SW480 (cell line): ENCODE measurements at places on chromosomes 7 and 10.

DNA sequence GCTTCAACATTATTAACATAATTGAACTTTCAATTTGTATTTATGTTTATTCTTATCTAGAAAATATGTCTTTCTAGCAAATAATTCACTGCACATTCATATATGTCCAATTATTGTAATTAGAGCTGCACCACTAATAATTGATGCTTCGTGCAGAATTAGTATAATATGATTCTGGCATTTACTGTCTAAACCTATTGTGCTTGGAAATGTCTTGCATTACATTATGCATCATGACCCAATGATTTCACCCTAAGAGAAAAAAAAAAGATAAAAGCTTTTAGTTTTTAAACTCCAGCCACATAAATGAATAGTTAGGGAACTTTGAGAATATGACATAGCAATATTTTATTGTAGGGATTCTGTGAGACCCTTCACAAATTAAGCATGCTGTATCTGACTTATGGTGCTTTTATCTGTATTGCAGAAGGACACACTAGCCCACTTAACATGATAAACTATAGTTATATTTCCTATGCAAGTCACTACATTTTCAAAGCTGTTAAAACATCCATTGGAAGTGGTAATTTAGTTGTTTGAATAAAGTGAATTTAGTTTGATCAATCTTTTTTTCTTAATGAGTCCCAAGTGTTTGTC is 1609.1 kb downstream of the REEP3 start:
- no peak for DNase-seq

- no peak for DNase-seq
Measured at GRCh38 chr7:4102231-4102841, 579.8 kb upstream of the FOXK1 start.

DNA sequence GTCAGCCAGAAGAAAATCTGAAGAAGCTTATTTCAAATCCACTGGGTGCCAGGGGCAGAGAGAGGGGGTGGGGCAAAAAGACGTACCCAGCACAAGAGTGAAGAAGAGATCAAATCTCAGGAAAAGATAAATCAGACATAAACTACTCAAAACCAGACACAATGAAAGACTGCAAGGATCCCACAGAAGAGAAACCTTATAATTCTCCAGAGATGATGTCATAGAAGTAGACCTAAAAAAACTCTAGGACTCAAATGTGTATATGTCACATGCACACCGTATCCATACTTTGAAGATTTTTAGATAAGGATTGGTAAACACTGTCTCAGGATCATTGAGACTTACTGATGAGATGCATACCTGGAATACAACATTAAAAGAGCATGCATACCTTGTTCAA is 98.5 kb upstream of the PIK3CG start:
- DNase-seq, result no peak

DNA sequence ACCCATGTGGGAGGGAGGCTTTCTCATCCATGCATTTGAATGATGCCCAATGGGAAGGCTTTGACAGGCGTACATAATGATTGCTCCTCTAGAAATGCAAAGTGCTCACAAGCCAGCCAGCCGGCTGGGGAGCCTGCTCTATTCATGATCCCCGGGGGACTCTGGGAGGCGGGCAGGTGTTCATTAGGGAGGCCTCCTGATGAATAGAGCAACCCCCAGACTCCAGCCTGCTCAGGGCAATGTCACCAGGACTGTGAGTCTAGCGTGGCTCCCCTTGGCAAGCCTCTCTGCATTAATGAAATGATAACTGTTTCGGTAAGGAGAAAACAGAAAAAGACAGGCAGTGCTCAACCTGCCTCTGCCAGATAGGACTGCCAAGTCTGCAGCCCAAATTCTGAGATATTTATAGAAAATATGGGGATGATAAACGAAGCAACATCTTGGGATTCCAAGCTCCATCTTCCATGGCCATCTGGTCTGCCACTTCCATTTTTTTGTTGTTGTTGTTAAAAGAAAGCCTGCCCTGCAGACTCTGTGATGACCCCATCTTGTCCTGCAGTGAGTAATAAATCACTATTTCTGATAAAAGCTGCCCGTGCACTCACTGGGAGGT is 236.4 kb downstream of the PRPF18 start:
- no peak for DNase-seq

GRCh38 chr10:84608126-84608525 is 279.7 kb downstream of the CCSER2 start:
- no peak for DNase-seq

- no peak for DNase-seq
Measured at GRCh38 chr7:16130111-16131110, 290.9 kb downstream of the CRPPA start.

DNA sequence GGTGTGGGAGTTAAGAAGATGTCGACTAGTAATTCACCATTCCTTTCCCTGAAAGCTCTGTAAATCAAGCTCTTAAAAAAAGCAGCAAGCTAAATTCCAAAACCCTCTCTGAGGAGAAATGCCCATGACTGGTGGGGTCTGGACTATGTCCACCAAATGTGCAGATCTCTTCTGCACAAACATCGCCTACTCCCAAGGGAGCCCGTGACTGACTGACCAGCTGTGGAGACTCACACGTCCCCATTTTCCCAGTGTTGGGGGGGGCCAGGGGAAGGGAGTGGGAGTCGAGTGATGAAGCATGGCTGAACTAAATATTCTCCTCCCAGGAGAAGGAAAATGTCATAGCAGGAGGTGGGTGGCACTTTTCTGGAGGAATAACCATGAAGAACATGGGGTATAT is 164.1 kb upstream of the HPS1 start:
- no peak for DNase-seq

GRCh38 chr10:8054494-8055407 is at the start of gene GATA3:
GATA3 (plus strand) TSS chr10:8054688; CDS start chr10:8055656, 968 bp downstream.
- DNase-seq, result peak; percentile 41

GRCh38 chr7:48098846-48099245 is 9.8 kb downstream of the UPP1 start:
- DNase-seq, result no peak

DNA sequence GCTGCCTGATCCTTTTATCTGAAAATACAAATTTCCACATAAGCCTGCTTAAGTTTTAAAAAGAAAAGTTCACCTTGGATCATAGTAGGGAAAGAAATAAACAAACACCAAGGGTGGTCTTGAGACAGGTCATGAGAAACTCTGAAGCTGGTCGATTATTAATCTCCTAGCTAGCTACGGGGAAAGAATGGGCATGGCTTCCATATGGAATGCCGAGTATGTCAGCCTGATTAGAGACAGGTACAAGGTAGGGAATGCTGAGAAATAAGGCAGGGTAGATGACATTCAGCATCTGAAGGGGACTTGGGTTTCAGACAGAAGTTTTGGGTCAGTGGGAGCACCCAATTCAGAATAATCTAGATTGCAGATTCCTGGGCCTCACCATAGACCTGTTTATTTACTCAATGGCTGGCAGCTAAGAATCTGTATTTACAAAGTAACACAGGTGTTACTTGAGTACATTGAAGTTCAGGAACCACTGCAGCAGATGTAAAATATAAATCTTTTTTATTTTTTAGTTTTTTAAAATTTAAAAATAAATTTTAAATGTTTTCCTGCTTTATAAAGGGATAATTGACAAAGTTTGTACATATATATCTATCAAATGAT is 49.0 kb downstream of the SCIN start:
- DNase-seq, result no peak

GRCh38 chr7:19016140-19016539 is 101.3 kb downstream of the TWIST1 start:
- DNase-seq, result no peak

- peak; percentile 77 for DNase-seq
Measured at GRCh38 chr7:56009695-56010094, 41.5 kb downstream of the PSPH start.

- no peak for DNase-seq
Measured at GRCh38 chr7:70612811-70613210, 519.1 kb upstream of the GALNT17 start.

- no peak for DNase-seq
Measured at GRCh38 chr7:17848516-17848915, 91.8 kb downstream of the SNX13 start.

GRCh38 chr10:131310551-131311401 is 745 bp downstream of the TCERG1L start:
- no peak for DNase-seq

GRCh38 chr7:88396295-88396947 is 89.7 kb upstream of the STEAP4 start:
- DNase-seq, result no peak

DNA sequence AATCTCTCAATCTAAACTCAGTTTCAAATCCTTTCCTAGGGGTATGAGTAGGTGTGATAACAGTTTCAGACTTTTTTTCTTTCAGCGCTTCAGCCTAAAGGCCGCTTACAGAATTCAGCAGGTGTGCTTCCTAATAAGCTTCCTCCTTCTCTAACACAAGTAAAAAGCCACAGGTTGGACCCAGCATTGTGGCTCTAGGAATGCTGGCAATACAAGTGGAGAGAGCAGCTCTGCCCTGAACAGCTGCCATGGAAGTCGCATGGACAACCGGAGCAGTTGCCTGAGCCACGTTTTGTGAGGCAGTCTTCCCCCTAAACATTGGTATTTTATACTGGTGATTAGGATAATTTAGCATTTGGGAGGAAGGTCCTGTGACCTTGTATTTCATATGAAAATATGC is 83.5 kb downstream of the ST7 start:
- DNase-seq, result no peak

DNA sequence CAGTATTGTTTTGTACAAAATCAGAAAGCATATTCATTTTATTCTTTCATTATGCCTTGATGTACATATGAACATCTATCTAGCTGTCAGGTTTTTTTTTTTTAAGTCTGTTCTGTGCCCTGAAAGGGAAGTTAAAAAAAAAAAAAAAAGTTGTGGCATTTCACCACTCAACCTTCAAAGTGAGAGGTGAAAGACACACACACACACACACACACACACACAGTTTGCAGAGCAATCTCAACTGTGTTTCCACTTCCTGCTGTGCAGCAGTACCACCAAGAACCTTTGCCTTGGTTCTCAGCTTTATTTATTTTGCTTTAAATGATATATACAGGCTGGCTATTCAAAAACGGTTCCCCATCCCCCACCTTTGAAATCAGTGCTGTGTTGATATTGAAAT is 955.6 kb downstream of the GATA3 start:
- peak; percentile 73 for DNase-seq

DNA sequence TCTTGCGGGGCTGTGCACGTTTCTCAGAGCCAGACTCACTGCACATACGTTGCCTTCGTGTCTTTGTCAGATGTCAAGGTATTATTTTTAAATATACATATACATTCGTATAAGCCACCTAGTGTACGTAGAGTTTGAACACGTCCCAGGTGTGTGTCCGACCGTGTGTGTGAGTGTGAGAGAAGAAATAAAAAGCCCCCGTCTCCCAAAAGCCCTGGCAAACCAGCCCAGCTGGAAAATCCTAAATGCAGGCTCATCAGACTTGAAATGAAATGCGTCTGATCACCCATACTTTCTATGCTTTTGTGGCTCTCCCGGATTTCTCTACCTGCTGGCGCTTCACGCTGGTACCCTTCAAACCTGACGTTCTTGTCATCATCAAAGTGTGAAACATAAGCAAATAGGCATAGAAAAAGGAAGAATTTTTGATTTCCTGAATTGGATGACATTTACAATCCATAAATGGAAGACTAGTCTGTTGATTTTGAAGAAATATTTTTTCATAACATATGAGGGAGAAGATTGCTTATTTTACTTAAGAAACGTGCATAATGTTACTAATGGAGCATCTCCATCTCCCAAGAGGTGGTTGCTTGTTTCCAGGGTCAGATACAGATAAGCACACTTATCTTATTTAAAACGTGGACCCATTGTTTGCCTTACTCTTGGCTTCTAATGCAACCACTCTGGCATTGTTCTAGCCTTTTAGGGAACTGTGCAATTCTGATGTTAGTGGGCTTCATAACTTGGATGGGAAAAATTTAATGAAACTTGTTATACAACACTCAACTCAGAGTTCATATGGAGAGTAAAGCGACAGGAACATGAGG is 971 bp downstream of the PRKG1 start:
- DNase-seq, result no peak

- DNase-seq, result no peak
Measured at GRCh38 chr7:118179191-118179590, 4.8 kb upstream of the LSM8 start.

DNA sequence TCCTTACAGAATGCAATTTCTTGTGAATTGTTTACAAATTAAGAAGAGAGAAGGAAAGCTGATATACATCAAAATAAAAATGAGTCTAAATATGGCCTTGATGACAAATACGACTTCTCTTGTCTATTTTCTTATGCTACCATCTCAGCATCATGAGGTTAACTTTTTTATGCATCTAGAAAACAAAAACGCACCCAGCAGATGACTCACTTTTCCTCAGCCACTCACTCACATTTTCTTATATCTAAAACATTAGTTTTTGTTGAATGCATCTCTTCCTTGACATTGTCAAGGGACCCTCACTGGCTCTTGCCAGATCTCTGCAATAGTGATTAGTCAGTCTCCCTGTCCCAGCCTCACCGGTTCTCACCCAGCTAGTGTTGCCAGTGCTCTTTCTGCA is 256.4 kb upstream of the SLC26A5 start:
- DNase-seq, result no peak

- no peak for DNase-seq
Measured at GRCh38 chr7:55965805-55966421, 1.5 kb downstream of the NIPSNAP2 start.

DNA sequence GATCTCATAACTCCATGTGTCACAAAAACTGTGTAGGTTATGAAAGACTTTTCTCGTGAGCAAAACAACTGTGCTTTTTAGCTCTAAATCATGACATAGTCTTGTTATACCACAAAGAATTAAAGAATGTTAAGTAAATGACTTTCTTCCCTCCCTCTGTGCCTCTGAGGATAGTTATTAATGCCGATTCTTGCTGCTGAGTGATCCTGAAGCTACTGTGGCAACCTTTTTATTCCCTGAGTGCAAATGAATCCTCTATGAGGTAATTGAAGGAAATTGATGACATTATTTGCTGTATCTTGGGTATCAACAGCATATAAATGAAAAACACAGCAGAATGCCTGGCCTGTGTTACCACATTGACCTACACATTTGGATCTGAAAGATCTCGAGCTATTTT is 142.2 kb upstream of the HDAC9 start:
- no peak for DNase-seq

- DNase-seq, result no peak
Measured at GRCh38 chr7:35983626-35984025, 169.4 kb upstream of the EEPD1 start.

DNA sequence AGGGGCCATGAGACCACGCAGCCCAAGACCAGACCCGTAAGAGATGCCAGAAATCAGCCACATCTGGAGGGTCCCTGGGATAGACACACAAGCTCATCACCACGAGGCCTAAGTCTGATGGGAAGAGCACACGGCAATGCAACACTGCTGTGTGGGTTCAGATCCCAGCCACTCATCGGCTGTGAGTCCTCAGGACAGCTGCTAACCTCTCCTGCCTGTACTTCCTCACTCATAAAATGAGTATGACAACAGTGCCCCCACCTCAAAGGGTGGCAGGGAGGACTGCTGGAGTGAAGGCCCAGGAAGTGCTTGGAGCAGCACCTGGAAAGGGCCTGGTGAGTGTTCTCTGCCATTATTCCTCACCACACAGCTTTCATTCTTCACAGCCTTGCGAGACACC is 60.9 kb downstream of the MAD1L1 start:
- DNase-seq, result no peak

- no peak for DNase-seq
Measured at GRCh38 chr10:104150139-104150538, 28.2 kb downstream of the SFR1 start.
